ENCODE measurements at places on chromosomes 5 and 9.

DNA sequence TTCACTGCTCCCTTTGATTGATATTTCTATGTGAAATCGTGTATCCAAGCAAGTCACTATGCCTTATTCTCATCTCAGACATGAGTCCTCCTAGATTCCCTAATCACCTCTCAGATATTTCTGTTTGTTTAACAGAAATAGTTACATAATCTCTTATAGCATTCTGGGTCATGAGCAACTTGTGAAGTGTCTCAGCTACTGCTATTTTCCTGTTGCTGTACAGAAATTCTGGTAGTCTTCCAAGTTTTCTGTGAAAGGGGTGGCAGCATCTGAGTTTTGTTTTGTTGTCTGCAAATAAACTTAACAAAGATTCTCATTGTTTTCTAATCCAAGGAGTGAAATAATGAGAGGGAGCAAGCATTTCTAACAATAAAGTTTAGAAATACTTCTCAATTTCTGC lies 256.9 kb upstream of the ST8SIA4 start:
- no peak for DNase-seq

DNA sequence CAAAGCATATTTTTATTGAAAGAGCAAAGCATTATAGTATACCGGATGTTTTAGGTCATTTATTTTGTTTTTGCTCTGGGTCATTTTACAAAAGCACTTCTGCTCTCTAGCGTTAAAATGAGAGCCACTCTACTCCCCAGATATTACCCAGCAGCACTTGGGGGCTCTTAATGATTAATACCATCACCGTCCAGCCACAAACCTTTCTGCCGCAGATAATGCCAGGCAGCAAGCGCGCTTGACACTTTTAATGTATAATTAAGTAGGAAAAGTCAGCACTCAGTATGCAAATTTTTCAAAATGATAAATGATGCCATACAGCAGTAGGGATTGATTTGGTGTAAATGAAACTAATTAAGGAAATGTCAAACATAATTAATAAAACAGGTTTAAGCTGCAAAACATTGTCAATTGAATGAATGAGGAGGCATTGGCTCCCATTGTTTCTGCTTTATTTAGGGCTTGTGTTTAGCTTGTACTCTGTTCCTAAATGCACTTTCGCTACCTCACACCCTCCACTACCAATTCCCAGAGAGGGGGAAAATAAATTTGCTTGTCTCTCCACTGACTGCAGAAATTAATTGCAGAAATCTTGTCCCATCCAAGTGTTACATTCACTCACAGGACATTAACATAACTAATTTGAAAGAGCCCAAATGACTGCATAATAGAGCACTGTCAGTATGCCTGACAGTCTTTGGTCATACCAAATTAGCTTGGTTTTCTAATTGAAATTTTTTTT lies 358.8 kb upstream of the ARRDC3 start:
- no peak for DNase-seq

DNA sequence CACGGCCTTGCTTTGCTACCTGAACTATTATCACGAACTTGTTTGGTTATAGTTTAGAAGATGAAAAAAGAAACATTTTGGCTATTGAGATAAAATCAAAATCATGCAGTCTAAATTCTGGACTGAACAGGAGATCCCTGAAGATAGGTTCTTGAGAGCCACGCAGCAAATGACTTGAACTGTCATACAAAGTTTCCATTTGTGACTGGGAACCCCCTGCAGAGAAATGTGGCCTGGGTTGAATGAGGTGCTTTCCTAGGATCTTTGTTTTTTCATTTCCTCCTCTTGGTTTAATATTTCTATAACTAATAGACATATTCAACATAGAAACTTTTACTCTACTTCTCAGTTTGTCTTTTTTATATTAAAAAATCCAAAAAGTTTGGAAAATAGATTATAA lies 184.7 kb upstream of the TRPM3 start:
- no peak for DNase-seq

DNA sequence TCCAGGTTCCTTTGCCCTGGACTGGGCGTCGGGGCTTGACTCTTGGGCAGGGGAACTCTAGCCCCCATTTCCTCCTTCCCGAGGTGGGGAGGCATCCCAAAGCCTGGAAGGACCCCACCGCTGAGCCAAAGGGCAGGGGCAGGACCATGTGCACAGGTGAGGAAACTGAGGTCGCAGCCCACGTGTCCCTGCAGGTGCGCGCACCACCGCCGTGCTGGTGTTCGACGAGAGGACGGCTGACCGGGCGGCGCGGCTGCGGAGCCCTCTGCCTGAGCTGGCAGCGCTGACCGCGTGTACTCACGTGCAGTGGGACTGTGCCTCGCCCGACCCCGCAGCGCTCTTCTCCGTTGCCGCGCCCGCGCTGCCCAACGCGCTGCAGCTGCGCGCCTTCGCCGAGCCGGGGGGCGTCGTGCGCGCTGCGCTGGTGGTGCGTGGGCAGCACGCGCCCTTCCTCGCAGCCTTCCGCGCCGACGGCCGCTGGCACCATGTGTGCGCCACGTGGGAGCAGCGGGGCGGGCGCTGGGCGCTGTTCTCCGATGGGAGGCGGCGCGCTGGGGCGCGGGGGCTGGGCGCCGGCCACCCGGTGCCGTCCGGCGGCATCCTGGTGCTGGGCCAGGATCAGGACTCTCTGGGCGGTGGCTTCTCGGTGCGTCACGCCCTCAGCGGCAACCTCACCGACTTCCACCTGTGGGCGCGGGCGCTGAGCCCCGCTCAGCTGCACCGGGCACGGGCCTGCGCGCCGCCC lies 2.8 kb downstream of the ADGRD2 start:
- DNase-seq: no peak

DNA sequence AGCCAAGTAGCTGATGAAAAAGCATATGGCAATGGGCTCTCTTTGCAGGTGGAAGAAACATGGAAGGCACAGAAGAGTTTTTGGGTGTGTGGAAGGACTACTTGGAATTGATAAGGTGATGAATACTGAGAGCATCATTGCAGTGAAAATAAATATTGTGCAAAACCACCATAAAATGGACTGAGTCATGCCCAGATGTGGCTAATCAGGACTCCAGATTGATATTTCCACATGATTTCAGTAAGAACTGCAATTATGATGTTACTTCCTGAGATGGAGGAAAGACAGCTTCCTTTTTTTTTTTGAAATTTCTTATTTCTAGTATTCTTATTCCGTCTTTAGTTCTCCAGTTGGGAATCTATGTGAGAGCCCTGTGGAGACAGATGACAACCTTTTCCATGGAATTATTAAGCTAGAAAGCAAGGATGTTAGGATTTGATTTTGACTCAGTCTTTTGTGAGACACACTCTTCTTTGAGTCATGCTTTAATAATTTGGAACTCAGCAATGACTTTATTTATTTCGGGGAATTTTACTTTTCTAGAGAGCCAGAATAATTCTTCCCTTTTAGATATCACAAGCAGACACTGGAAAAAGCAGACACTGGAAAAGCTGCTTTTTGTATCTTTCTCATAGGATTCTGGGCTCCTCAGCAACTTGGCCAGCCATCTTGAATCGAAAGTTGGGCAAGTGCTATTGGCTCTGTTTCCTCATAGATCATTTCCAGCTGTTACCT lies 94.2 kb upstream of the VCAN start:
- no peak for DNase-seq

DNA sequence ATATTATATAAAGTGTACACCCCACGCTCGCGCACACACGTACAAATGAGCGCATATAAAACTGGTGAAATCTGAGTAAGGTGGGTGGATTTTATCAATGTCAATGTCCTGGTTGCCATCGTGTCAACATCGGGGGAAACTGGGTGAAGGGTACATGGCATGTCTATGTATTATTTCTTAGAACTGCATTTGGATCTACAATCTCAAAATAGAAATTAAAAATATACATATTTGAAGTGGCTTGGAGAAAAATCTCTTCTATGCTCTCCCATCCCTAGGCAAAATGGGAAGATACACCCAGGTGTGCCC lies 763 bp upstream of the WHRN start:
- no peak for DNase-seq

- no peak for DNase-seq
Measured at GRCh38 chr9:7320139-7320538, 479.4 kb downstream of the DMAC1 start.

DNA sequence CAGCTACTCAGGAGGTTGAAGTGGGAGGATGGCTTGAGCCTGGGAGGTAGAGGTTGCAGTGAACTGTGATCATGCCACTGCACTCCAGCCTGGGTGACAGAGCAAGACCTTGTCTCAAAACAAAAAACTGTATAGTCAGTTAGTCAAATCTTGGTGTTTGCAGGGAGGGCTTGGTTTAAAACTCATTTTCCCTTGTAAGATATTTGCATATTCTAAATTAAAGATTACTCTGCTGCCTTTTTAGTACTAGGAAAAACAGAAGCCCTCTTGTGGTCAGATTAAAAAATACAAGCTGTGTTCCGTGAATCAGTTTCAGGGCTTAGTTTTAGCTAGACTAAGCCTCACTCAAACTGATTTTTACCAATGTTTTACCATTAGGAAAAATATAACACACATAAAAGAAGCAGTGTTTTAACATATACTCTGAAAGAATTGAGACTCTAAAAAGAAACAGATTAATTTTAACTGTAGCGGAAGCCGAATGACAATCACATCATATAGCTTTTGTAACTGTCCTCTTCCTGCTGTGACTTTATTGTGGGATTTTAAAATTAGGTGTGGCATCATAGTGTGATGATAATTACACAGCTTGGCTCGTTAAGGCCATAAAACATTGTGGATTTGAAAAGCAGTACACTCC lies 84.9 kb upstream of the BASP1 start:
- peak; percentile 21 for DNase-seq

Measured in HuH-7 (cell line).